ENCODE measurements at places on chromosomes 11 and 22.
A peak's percentile ranks its signal among the peaks of the same experiment; 100 is the strongest.

- no peak for DNase-seq
Measured at GRCh38 chr11:17558025-17558780, 11.1 kb downstream of the OTOG start.

DNA sequence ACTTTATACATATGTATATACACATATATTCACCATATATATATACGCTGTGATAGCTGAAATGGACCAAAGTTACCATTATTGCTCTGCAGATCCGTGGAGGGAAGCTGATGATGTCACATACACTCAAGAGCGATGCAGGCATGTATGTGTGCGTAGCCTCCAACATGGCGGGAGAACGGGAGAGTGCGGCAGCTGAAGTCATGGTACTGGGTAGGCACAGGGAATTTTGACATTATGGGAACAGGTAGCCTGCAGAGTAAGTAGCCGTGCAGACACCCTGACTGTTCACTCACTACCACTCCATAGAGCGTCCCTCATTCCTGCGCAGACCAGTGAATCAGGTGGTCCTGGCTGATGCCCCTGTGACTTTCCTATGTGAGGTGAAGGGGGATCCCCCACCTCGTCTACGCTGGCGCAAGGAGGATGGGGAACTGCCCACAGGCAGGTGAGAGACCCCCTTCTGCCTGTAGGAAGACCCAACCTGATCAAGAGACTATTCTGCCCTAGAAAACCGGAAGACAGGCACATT is 4.7 kb downstream of the ROBO3 start:
- no peak for DNase-seq

DNA sequence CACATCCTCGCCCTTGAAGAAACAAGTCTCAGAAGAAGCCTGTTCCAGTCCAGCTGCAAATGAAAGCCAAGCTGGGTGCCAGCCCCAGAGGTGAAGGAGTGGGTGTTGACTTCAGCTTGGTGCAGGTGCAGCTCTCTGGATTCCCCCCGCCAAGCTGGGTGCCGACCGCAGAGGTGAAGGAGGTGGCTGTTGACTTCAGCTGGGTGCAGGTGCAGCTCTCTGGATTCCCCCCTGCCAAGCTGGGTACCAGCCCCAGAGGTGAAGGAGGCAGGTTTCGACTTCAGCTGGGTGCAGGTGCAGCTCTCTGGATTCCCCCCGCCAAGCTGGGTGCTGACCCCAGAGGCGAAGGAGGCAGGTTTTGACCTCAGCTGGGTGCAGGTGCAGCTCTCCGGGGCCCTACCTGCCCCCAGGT is 1234.0 kb downstream of the TBC1D22A start:
- no peak for DNase-seq

- no peak for DNase-seq
Measured at GRCh38 chr11:26904132-26904531, 89.8 kb upstream of the FIBIN start.

GRCh38 chr22:40199223-40199622 is 21.5 kb downstream of the TNRC6B start:
- no peak for DNase-seq

DNA sequence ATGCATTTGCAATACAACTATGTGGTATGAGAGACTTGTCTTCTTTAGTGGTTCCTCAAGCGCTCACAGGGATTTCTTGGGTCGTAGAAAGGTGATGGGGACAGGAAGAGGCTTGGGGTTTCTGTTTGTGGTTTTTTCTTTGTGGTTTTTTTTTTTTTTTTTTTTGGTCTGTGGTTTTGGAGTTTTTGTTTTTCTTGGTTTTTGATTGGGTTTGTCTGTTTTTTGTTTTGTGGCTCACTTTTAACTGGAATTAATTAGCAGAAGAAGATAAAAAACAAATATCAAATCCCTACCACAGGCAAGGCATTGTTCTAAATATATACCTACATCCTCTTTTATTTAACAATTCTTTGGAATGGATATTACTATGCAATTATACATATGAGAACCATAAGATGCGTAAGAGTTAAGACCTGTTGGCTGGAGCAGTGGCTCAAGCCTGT is 5.5 kb downstream of the TTC28 start:
- no peak for DNase-seq

GRCh38 chr11:89327885-89328284 is 150.2 kb downstream of the TYR start:
- DNase-seq, result no peak

- no peak for DNase-seq
Measured at GRCh38 chr11:87819151-87819550, 356.1 kb downstream of the RAB38 start.

GRCh38 chr11:26231252-26231661 is 100.7 kb upstream of the ANO3 start:
- peak; percentile 69 for DNase-seq

GRCh38 chr11:124079631-124080326 is 35.5 kb upstream of the VWA5A start:
- no peak for DNase-seq

- DNase-seq, result no peak
Measured at GRCh38 chr22:46910624-46911023, 148.2 kb downstream of the TBC1D22A start.

- DNase-seq, result peak; percentile 68
Measured at GRCh38 chr11:33500861-33501479, 199.7 kb downstream of the C11orf91 start.

GRCh38 chr11:11148104-11148509 is 204.9 kb downstream of the CSNK2A3 start:
- no peak for DNase-seq

DNA sequence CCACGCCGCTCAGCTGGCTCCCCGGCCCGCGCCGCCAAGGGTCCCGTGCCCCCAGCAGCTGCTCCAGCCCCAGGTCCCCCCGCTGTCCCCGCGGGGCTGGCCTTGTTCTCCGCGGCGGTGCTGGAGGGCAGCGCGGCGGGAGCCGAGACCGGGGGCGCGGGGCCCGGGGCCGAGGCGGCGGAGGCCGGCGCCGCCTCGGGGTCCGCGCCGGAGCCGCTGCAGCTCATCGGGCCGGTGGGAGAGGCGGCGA is 128 bp downstream of the TAF10 start:
- DNase-seq, result no peak
